ENCODE measurements at places on chromosomes 5 and 9.
A peak's percentile ranks its signal among the peaks of the same experiment; 100 is the strongest.

GRCh38 chr5:44246986-44247385 is 142.2 kb downstream of the FGF10 start:
- no peak for DNase-seq

DNA sequence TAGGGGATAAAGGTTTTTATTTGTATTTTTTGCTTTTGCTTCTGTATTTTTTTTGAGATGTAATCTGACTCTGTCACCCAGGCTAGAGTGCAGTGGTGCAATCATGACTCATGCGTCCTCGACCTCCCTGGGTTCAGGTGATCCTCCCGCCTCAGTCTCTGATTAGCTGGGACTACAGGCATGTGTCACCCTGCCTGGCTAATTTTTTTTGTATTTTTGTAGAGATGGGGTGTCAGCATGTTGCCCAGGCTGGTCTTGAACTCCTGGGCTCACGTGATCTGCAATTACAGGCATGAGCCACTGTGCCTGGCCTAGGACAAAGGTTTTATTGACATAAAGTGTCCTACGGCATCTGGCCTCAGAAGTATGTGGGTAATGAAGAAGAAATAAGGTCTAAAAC is 297.1 kb upstream of the C9orf72 start:
- DNase-seq = no peak

DNA sequence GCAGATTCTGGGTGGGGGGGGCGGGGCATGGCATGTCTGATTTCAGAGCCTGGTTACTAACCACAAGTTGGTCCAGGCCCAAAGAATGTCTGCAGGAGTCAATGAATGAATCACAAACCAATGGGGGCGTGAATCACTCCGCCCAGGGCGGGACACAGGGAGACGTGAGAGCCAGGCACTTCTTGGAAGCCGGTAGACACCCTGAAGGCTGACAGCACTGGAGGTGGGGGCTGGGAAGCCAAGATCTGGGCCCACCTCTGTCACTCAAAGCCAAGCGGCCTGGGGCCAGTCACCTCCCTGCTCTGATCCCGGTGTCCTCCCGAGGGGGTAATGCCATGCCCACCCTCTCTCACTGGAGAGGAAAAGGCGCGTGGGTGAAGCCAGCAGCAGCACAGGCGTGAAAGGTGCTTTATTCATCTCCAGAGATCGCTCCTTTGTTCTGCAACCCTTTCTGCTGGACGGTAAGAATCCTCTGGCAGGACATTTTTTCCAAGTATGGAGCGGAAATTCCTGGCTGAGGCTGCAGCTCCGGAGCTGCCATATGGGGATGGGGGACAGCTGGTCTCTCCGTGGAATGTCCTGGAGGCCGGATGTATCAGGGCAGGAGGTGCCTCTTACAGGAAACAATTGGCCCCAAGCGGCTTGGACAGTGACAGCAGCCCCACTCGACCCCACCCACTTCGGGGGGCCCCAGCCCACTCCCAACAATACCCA is 85.0 kb downstream of the STK10 start:
- DNase-seq = peak; percentile 64

DNA sequence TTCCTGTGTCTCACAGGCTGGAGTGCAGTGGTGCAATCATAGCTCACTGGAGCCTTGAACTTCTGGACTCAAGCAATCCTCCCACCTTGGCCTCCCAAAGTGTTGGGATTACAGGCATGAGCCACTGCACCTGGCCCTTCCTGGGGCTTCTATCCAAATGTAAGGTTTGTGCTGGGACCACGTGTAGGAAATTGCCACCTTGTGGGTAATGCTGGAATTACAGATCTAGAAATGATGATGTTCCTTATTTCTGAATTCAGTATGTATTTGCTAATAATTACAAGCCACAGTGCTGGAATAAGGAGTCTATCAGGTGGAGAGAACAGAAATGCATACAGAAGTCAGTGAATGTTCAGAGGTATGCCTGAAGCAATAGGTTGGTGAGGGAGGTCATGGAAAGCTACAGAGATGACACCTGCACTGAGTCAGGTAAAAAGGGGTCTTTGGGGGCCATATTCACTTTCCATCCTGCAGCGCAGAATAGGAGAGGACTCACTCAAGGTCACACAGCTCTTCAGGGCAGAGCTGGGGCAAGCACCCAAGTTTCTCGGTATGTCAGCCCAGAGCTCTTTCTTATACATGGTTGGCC is 8.8 kb upstream of the IGFBPL1 start:
- DNase-seq = peak; percentile 37

DNA sequence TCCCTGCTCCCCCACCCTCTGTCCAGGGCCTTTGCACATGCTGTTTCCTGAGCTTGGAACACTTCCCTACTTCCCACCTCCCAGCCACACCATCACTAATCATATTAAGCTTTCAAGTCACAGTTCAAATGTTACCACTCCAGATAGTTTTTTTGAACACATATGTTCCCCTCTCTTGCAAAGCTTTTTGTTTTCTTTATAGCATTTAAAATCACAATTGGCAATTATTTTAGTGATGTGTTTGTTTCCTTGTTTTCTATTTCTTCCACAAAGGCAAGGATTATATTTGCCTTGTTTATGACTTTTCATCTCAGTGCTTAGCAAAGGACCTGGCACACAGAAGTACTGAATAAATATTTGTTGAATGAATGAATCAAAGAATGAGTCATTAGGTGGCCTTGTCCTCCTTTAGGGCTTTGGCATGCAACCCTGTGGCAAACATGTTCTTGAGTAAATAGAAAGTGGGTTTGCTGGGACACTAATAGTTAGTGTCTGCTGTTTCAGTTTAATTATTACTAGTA is 386.8 kb downstream of the FGF10 start:
- peak; percentile 2 for DNase-seq

- DNase-seq = no peak
These were observed 6.4 kb downstream of the CEMIP2 start for GRCh38 chr9:71761938-71762353.

DNA sequence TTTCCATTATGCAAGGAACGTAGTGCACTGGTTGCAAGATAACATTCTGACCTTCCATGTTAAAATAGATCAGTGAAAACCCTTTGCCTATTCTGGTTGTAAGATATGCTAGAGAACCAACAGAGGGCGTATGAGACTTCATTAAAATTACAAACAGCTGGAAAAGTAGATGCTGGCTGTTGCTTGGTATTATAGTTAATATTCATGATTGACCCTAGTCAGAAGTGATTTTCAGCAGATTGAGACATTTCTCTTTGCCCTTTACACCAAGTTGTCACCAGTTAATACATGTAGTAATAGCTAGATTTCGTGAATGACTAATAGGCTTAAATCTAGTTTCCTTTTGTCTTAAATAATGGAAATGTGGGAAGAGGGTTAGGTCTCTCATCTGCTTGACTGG is 13.8 kb upstream of the FGF18 start:
- DNase-seq = no peak

DNA sequence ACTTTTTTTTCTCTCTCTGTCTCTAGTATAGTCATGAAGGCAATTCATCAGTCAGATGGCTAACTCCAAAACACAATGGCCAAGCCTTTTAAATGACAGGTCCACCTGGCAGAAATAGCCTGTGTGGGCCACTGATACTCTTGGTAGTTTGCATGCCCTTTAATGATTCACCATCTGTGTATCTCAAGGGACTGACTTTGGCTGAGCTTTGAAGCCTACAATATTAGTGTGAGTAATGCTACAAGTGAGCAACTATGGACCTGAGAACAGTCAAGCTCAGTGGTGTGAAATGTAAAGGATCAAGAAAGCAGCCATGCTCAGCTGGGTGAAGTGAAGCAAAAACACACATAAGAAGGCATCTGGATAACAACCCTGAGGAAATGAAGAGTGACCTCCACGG is 506.9 kb downstream of the TLE1 start:
- DNase-seq = no peak

DNA sequence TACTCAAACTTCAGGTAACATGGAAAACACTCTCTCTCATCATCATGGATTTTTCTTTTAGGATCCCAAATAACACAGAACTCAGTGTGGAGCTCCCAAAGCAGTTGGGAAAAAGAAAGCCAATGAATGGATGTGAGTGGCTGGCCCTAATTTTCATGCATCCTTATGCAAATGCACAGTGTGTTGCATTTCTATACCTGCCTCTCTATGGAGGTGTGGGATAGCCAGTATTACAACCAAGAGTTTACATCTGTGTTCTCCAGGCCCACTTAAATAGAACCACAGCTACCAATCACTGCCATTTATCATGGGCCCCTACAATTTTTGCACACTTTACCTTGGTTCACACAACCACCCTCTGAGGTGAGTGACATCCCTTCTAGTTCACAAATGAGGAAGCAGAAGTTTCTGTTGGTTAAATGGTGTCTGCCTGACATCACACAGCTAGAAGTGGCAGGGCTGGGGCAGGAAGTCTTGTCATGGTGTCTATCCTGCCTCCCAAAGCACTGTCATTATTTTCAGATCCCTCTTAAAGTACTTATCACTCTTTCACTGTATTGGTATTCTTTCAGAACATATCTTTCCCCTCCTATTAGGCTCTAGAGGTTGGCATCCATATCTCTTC is 17.3 kb downstream of the MAMDC2 start:
- DNase-seq = no peak

DNA sequence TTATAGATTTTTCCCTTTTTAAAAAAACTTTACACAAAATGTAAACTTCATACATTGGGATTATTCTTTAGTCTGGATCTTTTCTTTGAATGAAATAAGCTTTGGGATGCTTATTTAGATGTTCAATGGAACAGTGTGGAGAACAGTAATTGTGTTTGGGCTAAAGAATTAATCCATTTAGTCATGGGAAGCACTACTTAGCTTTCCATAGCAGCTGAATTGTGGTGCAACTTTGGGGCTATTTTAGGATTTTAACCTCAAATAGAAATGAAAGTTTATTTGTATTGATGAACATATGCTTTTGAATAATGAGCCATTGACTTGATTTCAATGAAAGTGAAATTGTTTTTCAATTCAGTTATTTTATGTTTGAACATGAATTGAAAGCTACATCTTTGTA is 72.4 kb downstream of the ZCCHC7 start:
- DNase-seq = no peak

DNA sequence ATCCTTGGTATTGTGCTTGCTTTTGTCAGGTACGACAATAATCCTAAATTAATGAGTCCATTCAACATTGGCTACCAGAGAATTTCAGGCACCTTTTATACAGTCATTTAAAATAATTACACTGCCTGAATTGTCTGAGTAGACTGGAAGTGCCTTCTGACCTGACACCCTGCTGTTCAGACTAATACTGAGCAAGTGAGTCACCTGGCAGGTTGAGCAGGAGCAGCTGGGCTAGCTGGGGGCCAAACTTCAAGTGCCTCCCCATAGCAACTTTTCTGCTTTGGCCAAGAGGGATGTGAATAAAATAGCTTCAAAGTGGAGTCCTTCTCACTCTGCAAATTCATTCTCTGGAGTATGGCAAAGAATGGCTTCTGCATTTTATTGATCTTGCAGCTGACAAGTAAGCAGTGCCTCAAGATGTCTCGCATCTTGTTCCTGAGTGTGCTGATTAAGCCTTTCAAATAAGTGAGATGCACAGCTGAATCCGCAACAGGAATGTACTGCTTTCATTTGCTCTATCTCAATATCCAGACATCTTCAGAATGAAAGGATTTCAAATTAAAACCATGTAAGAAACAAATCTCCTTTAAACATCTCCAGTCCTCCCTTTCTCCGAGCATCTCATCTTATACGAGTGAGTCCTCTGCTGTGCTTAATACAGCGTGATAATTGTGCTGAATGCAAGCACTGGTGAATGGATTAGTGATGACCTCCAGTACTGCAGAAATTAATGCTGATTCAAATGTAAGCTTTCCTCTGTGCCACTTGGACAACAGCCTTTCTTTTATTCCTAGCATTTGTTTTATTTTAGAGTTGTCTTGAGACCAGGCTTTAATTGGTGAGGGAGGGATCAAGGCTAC is 271.2 kb downstream of the EDIL3 start:
- DNase-seq = peak; percentile 10

GRCh38 chr5:2752059-2752820 is 763 bp upstream of the IRX2 start:
- no peak for DNase-seq

GRCh38 chr9:134343637-134344036 is 17.4 kb downstream of the RXRA start:
- DNase-seq = no peak

DNA sequence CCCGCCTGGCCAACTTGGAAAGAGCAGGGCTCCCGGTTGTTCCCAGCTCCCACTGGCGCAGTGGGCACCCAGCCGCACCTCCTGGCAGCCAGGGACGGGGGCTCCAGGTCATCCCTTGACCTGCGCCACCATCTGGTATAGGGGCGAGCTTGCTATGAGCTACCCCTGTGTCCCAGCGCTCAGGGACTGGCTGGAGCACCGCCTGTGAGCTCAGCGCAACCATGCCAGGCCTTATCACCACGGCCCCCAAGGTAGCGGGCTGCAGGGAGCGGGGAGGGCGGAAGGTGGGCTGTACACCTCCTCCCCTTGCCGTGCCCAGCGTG is 15.4 kb upstream of the RASA1 start:
- no peak for DNase-seq

- no peak for DNase-seq
These were observed 264.4 kb downstream of the SH3GL2 start for GRCh38 chr9:17843236-17843635.

- no peak for DNase-seq
These were observed 36.9 kb upstream of the TESK1 start for GRCh38 chr9:35568196-35568595.

- peak; percentile 80 for DNase-seq
These were observed at the start of gene TOR4A for GRCh38 chr9:137277329-137278041. Gene TOR4A, plus strand, starts transcription at chr9:137277726. Its CDS starts 964 bp downstream, at chr9:137278690.

DNA sequence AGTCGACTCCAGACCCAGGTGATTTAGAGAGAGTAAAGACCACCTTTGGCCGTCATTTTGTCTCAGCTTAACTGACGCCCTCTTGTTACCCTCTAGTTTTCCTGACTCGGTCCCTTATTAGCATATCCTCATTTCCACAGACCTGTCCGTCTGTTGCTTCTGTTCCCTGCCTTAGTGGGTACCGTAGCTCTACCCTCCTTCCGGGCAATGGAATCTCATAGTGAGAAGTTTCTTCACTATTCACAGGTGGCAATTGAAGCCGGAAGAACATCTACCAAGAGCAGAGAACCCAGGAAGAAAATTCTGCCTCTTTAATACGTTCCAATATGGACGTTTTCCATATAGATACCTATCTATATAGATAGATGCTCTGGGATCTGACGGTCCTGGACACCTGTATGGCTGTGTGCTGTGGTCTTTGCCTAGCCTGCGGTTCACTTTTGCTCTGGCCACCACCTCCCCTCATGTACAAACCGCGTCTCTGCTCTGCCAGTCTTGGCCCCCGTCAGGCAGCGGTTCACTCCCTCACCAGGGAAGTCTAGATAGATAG is 652 bp upstream of the TMEM161B start:
- DNase-seq = no peak

GRCh38 chr9:109312783-109313182 is 8.1 kb downstream of the EPB41L4B start:
- no peak for DNase-seq

DNA sequence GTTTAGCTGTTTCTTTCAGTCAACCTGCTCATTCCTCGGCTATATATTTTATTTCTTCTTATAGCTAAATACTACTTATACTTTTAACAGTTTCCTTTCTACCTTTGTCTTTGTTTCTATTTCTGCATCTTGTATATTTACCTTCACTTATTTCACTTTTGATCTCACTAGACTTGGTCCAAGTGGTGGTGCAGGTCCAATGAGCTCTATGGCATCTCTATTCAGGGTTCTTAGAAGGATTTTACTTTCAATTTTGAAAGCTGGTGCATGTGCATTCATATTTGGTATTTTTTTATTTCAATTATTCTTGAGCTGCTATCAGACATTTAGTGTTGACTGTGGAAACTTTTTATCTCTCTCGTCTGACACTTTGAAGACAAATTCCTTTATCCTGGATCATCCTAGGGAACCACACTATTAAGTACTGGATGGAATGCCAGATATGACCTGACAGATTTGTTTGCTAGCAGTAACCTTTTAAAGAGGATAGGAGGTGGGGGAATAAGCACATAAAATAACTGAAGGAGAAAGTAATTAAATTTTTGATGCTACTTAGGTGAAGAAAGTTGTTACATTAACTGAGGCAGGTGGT is 123.1 kb upstream of the PJA2 start:
- DNase-seq = no peak

All from HCT116 (cell line).